GM04504 (cell line): ENCODE measurements at places on chromosomes 11 and 22.

DNA sequence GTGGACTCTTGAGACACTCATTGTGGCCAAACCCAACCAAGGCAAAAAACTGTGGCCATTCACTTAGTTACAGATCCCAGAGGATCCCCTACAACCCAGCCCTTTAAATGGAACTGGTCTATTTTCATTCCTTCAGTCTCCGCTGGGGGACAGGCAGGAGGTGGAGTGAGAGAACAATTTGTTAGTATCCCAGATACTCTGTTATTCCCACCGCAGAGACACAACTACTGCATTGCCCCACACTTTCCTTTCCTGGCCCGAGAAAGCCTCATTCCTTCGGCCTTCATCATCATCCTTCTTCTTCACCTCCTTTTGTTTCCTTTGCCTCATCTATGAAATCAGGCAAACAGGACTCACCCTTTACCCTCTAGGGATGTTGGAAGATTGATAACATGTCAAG, 191.1 kb downstream of the NTM start:
- no peak for DNase-seq

- no peak for DNase-seq
Observed at GRCh38 chr11:66979336-66979980, 4.4 kb downstream of the C11orf86 start.

- no peak for DNase-seq
Observed at GRCh38 chr22:43520632-43521039, 108.8 kb downstream of the MPPED1 start.

DNA sequence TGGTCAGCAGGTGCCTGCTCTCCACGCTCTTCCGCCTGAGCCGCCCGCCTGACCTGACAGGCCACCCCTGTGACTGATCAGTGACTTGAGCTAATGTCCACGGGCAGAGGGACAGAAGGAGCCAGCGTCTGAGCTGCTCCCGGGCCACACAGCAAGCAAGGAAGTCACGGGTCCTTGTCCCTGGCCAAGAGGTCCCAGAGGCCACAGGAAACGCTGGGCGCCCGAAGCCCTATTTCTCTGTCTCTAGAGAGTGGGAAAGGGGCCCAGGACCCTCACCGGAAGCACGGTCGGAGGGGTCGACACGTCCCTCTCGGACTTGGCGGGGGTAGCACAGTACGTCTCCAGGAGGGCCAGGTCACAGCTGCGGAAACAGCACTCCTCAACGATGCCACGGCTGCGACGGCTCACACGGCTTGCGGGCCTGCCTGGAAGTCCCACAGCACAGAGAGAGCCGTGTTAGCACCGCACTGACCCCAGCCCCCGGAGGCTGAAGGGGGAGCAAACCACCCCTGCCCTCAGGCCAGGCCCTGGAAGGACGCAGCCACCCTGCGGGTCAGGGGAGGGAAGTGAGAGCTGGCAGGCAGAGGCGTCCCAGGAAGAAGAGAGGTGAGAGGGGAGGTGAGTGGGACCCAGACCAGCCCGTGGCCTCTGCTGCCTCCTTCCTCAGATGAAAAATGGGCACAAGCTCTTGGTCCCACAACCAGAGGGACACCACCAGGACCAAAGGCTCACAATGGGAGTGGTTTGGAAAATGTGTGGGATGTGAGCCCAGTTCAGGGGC, 5.8 kb downstream of the IGF2 start:
- DNase-seq: no peak

DNA sequence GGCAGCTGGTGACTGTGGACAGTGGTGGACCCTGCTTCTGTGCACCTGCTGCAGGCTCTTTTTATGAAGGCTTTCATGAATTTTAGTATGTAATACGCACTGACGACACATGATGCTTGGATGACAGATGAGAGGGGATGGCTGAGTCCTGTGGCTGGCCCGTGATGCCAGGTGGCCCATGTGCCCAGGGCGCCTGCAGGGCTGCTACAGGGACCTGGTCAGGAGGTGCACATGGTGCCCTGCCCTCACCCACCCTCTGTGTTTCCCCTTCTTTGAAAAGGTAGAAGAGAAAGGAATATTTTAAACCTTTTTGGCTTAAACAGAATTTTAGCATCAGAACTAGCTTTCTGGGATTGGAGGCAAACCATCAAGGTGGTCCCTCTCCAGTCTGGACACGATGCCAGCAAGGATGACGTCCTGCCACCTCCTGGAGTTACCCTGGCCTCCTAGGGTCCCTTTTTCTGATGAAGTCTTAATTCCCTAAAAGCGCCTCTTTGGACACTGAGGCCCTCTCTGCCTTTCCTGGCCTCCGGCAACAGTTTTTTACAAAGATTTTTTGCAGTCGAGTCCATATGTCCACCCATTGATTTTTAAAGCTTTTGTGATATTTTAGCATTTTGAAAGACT, 5.4 kb upstream of the RANBP1 start:
- no peak for DNase-seq

DNA sequence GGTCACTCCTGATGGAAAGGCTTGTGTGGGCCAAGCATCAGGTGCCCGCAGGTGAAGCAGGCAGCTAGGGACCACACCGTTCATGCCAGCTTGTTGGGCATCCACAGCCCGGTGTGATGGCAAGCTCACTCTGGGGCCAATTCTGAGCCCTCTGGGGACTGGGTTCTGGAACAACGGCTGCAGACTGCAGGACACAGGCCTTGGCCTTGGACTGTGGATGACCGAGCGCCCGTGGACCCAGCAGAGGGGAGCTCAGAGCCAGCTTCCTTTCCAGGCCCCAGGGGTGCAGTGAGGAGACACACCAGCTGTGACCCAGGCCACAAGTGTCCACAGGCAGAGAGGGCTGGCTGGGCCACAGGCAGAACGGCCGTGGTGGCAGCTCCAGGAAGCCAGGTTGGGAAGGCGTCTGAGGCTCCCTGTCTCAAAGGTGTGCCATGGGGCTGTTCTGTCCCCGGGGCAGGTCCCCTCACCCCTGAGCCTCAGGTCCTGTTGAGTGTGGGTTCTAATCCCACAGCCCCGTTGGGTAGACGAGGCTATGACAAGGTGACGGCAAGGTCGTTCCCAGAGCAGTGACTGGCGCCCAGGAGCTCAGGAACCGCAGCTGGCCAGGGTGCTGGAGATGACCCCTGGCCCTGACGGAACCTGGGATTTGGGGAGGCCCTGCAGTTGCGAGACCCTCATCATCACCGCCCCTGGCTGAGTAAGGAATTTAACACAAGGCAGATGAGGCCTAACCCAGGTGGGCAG, 1079.4 kb downstream of the BRD1 start:
- no peak for DNase-seq

DNA sequence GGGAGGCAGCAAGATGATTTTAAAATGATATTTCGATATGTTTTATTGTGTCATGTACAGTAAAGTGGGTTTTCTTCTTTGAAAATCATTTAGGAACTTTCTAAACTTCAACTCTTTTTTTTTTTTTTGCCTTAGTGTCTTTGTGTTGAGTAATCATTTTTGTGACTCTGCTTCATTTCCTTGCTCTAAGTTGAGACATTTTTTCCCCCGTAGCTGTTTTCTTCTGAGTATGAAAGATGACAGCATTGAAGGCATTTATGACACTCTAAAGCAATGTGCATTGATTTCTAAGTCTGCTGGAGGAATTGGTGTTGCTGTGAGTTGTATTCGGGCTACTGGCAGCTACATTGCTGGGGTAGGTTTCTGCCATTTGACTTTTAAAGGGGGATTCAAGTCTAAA, 23.5 kb downstream of the RRM1 start:
- DNase-seq: no peak

GRCh38 chr11:24588081-24588480, 91.2 kb downstream of the LUZP2 start:
- DNase-seq: no peak

DNA sequence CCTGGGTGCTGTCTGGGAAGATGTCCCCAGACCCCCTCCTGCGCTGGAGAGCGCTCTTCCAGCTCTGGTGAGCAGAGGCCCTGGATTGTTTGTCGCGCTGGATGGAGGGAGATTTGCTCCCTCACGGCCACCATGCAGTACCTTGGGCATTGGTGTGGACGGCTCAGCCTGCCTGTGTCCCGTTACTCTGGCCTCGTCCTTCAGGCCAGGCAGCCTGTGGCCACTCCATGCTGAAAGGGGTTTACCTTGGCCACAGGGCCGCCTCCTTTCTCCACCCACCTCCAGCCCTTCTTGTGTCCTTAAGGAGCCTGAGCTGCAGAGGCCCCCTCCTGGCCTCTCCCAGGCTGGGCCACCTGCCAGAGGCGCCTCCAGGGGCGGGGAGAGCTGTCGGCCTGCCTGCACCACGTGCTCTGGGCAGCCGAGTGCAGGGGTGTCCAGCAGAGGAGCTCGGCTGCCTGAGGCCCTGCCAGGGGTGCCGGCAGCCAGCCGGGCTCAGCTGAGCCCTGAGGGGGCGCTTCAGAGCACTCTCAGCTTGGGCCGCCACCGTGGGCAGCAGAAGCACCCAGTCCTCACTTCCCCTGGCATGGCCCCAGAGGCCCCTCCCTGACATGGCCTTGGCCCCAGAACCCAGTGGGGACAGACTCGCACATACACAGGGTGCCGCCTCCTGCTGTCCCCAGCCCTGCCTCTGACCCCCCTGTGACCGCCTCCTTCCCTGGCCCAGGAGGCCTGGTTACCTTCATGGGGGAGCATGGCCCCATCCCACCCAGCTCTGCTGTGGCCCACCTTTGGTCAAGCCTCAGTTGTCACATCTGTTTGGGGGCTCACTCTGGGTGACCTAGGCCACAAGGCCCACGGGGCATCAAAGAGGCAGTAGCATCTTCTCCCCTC, 3.4 kb downstream of the CCND1 start:
- DNase-seq: peak; percentile 74

- no peak for DNase-seq
Observed at GRCh38 chr11:64757549-64758329, 2.0 kb downstream of the PYGM start.

DNA sequence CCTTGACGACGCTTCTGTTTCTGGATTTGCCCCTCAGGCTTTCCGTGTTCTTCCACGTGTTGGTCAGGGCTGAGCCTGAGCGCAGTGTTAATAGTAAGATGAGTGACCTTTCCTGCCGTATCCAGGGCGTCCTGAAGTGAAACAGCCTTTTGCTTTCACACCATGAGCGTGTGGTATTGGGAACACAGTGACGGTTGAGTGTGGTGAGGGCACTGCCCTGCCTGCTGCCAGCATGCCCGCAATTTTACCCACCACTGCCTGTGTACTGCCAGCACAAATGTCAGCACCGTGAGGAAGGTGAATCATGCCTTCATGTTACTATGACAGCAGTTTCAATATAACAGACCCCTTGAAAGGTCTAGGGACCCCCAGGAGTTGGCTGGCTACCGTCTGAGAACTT, 217.1 kb downstream of the TBC1D22A start:
- DNase-seq: no peak

- no peak for DNase-seq
Observed at GRCh38 chr11:206526-207207, 532 bp downstream of the BET1L start.

DNA sequence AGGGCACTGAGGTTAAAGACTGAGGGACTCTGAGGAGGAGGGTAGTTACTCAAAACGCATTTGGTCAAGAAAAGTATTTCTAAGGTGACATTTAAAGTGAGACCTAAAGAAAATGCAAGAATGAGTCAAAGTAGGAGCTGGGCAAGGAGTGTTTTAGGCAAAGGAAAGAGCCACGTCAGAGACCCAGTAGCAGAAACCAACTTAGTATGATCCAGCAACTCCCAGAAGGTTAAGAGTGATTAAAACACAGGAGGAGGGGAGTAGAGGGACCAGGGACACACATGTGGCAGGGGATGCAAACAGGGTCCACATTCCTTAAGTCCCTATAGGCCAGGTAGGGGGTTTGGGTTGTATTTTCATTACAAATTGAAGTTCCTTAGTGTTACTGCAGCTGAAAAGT, 24.3 kb upstream of the CCDC34 start:
- DNase-seq: no peak

DNA sequence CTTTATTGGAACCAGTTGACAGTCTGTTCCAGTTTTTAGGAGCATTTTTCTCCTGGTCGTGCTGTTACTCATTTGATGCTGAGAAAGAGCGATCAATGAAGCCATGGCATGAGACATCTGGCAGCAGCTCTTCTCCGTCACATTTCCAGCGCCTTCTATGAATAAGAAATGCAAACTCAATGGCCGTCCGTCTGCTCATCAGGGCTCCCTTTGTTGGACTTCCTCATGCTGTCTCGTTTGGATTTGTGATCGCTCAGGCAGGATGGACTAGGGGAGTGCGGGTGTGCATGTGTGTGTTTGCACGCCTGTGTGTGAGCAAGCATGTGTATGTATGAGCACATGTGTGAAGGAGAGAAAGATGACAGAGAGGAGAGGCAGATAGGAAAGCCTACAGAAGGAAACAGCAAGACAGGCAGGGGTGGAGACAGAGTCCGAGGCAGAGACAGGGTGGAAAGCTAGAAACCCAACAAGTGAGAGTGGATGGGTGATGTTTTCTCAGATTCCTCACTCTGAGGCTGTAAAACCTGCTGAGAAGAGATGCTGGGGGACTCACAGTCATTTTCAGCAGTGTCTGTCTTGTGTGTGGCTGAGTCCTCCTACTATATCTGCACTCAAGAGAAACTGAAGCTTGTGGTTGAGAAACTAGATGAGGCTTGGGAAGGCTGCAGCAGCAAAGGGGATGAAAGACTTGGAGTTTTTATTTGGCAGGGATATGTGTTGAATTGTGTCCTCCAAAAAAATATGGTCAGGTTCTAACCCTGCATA, 56.0 kb upstream of the CLMP start:
- no peak for DNase-seq

- no peak for DNase-seq
Observed at GRCh38 chr22:48943567-48944432, 883.9 kb downstream of the BRD1 start.

GRCh38 chr11:61921446-61921845, 4.1 kb upstream of the RAB3IL1 start:
- DNase-seq: no peak

- DNase-seq: peak; percentile 86
Observed at GRCh38 chr11:112292785-112293407, 32.2 kb upstream of the PLET1 start.

DNA sequence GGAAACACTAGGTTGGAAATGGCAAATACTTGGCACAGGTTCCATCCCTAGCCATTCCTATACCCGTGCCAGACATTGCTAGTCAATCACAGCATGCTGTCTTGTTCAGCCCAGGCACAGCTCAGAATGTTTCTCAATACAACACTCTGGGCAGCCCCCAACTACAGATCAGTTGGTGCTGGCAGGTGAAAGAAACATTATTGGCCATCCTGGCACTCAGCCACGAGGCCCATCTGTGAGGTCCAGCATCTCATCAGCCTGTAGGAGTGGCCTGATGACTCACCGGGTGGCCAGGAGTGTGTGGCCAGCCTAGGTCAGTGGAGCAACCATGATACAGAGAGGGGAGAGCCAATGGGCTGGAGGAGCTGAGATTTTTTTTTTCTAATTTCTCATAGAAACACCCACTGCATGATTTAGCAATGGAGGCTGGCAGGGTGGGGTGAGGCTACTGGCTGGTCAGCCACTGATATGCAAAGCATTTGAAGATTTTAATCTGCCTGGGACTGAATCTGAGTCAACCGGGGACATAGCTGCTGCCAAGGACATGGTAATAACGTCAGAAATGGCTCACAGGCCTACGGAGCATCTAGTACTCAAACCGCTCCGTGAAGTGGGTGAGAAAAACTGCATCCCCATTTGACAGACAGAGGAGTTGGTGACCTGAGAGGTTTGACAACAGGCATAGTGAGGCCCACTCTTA, 5.4 kb downstream of the MYO18B start:
- peak; percentile 78 for DNase-seq

- DNase-seq: no peak
Observed at GRCh38 chr11:28969832-28970231, 861.6 kb downstream of the METTL15 start.
